ENCODE measurements at places on chromosomes 1 and 21.

DNA sequence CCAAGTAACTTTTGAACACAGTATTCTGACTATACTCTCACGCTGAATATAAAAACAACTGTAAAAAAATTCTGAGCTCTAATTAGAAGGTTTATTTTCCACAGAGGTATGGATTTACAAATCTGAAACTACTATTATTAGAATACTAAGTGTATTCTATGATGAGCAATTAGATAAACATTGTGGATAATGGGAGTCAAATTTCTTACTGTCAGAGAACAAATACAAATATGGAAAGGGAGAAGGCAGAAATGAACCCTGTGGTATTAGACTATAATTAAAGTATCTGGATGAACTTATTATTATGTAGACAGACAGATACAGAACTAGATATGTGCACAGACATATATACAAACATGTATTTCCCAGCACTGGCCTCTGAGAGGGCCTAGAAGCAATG, 22.6 kb downstream of the ALDH9A1 start:
- DNase-seq: no peak

GRCh38 chr1:185720633-185721272, 13.4 kb upstream of the HMCN1 start:
- DNase-seq: no peak

GRCh38 chr1:161073474-161074121, 3.9 kb upstream of the ARHGAP30 start:
- DNase-seq: no peak

DNA sequence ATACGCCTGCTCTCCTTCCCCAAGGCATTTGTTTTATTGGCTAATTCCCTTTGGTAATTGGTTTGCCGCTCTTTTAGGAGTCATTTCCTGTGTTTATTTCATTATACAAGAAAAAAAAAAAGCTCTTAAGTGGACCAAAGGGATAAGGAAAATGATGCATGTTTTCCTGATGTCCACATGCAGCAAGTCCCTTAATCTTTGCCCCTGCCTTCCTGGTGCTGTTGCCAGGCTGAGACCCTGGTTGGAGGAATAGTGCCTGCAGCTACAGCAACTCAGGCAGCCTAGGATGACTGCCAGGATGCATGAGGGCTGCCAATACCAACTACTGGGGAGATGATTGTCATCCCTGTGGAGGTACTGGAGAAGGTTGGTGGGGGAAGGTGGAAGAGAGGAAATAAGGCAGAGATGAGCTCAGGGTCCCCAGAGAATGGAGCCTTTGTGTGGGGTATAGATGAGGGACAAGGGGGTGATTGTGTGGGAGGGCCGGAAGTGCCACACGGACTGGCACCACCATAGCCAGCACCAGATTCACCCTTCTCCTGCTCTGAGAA, 6.1 kb upstream of the GATAD2B start:
- DNase-seq: no peak
